C1 segment of cervical spinal cord (tissue), 14 donors: ENCODE measurements at places on chromosomes 6 and 20.

GRCh38 chr6:128063850-128064539 lies 163.1 kb upstream of the THEMIS start:
- DNase-seq, result no peak

DNA sequence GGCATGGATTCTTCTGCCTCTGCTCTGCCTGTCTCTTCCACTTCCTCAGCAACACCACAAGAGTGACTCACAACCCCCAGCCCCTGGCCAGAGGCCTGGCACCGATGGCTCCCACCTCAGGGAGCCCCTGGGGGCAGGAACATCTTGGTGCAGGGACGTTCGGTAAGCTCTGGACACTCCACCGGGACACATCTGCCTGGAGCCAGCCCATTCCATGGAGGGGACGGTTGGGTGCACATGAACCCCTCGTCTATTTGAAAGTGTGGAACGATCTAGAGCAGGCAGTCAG lies 246.5 kb downstream of the ERMARD start:
- no peak for DNase-seq

DNA sequence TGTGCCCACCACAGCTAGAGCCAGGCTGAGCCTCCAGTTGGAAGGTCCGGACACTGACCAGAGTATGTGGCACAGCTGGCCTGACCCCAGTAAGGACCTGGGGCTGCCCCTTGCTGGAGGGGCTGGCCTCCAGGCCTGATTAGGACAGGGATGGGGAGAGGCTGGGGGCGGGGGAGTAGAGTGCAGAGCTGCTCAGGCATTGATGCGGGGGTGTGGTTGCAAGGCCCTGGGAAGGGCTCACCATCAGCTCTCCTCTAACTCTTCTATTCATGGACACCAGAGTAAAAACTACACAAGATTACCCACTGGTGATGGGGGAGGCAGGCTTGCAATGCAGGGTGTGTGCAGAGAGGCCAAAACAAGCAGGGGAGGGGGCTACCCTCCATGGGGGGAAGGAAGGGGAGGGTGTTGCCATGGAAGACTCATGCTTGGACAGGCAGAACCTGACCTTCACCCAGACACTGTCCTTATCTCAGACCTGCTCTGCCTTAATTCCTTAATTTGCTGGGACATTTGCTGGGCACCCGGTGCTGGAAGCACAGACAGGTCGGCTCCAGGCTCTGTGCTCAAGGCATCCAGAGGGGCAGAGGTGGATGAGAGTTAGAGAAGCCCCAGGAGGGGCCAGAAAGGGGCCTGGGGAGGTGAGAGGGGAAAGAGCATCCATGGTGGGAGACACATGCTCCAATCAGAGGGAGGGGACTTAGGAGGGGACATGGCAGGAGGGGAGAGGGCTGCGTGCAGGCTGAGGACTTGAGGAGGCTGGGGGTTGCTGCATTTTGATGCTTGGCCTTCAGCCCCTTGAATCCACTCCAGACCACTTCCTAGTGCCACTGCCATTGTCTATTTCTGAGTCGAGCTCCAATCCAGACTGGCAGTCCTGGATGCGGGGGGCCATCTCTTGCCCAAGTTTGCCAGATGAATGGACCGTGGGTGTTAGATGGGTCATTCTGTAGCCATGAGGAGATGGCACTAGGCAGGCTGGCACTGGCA lies 7.6 kb upstream of the EMILIN3 start:
- no peak for DNase-seq

DNA sequence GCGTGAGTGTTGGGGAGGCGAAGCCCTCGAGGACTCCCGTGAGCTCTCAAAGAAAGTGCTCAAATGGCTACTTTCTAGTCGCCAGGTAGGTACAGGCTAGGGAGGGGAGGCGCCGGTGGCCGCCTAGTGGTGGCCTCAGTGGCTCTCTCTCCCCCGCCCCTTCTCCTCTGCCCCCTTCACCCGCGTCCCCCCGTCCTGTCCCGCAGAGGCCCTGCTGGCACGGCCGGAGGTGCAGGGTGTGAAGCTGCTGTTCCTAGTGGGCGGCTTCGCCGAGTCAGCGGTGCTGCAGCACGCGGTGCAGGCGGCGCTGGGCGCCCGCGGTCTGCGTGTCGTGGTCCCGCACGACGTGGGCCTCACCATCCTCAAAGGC lies 16.3 kb downstream of the ADISSP start:
- no peak for DNase-seq

- DNase-seq, result no peak
Observed at GRCh38 chr6:169851641-169852503, 100.5 kb downstream of the ERMARD start.

GRCh38 chr20:21146215-21146614 lies 20.3 kb downstream of the KIZ start:
- DNase-seq, result no peak

DNA sequence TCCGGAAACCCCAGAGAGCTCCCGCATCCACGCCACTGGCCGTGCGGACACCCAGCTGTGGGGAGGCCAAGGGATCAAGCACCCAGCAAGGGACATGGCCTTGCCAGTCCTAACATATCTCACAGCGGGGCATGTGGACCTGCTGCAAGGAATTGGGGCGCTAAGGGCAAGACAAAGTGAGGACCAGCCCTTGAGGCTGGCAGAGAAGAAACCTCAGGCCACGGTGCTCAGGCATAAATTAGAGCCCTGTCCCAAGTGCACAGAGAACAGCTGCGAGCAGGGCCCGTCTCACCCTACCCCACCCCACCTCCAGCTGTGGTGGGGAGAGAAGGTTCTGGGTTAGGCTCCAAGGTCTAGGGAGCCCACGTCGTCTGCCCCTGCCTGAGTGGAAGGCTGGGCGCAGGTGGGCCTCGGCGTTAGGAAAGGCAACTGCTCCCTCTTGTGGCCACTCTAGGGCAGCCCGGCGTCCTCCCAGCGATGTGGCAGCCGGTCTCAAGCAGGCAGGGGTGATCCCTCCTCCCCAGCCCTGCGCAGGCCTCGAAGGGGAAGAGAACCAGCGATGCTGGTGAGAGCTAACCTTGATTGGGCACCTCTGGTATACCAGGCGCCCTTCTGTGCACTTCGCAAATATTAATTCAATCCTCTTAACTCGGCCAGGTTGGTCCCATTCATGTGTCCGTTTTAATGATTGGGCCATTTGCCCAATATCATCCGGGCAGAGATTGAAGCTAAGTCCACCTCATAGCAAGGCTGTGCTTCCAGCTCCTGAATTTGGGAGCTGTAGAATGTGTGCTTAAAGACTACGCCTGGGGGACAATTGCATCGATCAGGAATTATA lies 235.8 kb downstream of the NFATC2 start:
- DNase-seq, result no peak

GRCh38 chr6:168363811-168364792 lies 44.5 kb upstream of the DACT2 start:
- no peak for DNase-seq

DNA sequence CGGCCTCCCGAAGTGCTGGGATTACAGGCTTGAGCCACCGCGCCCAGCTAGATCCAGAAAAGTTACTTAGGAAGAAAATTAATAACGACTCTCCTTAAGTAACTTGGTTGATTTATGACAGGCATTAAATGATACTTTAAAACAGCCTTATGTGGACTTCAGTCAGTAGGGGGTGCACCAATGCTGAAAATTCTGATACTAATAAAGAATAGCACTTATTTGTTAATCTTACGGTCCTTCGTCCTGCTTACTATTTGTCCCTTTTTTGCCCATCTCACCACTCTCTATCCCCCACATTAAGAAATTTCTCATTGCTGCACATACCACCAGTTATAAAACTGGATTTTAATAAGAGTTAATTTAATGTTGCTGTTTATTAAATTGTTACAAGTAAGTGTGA lies 12.7 kb upstream of the PRELID3B start:
- no peak for DNase-seq

GRCh38 chr6:44932651-44933091 lies 395.5 kb upstream of the RUNX2 start:
- DNase-seq, result no peak

- no peak for DNase-seq
Observed at GRCh38 chr6:51369485-51369884, 550.8 kb downstream of the TFAP2B start.

DNA sequence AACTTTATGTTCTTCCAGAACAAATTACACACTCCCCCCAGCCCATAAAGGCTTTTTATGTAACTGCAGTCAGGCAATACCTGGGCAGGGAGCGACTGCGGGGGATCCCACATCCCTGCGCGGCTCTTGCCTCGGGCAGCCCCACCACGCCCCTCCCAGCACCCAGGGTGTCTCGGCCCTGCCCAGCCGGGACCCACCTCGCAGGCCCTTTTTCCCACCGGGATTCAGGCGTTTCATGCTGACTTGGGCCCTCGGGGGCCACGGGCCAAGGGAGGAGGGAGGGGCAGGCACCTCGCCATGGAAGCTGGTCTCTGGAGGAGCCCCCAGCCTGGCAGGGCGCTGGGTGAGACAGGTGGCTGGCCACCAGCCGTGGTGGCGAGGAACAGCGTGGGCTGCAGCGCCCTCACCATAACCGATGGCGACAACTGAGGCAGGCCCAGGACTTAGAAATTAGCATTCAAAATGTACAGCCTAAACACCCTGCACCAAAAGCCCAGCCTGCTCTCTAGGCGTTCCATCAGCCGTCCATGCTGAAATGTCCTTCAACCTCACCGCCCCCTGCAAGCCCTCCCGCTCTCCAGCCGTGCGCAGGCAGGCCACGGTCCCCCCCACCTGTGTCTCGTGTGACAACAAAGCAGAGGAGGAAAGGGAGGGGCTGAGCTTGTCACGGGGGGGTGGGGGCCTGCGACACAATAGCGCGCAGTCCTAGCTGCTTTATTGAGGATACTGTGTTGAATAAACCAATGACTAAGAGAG lies 15.1 kb upstream of the FOXC1 start:
- no peak for DNase-seq

GRCh38 chr6:97097068-97098047 lies 172.8 kb downstream of the KLHL32 start:
- no peak for DNase-seq

- no peak for DNase-seq
Observed at GRCh38 chr6:158122048-158122447, 46.0 kb downstream of the SERAC1 start.

DNA sequence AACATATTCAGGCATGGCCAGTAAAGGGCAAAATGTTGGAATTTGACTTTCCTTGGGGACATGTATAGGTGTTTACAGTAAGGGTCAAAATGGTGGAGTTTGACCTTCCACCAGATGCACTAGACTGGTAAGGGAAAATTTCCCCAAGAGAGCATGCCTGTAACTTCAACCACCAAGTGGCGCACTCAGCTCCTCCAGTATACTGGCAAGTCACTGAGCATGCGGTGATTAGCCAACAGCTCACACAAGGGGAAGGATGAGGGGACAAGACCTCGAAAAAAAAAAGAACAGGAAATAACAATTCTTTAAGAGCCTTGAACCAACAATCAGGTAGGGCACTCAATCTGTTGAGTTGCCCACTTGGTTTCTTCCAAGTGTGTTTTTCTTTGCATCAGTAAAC lies 140.9 kb downstream of the EYS start:
- no peak for DNase-seq

GRCh38 chr6:155399062-155399744 lies 56.4 kb downstream of the NOX3 start:
- DNase-seq, result no peak

- no peak for DNase-seq
Observed at GRCh38 chr6:121609281-121609680, 173.8 kb downstream of the GJA1 start.

GRCh38 chr6:27312146-27312949 lies at the start of gene POM121L2:
TSS of gene POM121L2 (minus strand) at chr6:27312273. CDS start at chr6:27312170, 103 bp downstream.
- DNase-seq, result no peak

DNA sequence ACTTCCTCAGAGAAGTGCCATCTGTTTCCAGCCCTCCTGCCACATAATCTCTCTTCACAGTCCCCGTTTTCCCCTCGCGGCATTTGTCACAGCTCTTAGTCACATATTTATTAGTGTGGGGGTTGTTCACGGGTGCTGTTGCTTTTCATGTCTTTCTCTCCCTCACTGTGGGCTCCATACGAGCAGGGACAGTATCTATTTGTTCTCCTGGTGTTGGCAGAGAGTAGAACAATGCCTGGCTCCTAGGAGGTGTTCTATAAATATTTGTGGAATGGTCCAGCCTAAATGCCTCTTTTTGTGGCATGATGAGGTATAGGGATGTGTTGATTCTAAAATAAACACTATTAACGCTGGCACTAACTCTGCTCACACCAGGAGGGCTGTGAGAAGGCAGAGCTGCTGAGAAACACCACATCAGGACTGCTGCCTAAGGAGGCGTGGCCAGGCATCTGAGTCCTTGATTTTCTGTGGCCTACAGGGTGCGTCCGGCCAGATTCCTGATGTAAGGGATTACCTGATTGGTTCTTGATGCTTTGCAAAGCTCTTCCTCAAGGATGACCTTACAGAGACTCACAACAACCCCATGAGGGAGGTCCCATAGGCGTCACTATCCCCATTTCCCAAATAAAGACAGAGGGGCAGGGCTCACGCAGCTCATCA lies 219.8 kb upstream of the ARID1B start:
- peak; percentile 17 for DNase-seq

DNA sequence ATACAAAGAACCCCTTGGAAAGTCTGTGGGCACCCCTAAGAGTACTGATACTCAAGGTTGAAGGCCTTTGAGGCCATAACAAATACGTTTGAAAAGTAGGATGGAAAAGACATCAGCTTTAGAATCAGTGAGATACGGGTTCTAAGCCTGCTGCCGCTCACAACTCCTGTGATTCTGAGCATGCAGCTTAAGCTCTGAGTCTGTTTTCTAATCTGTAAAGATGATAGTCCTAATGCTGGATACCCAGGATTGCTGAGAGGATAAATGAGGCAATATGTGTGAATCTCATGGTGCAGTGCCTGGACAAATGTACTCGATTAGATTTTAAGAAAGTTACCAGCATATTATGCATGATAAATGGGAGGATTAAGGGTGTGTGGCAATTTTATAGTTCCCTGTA lies 321.0 kb upstream of the HSF2 start:
- no peak for DNase-seq

- DNase-seq, result no peak
Observed at GRCh38 chr6:79463621-79464050, 73.6 kb downstream of the LCA5 start.

DNA sequence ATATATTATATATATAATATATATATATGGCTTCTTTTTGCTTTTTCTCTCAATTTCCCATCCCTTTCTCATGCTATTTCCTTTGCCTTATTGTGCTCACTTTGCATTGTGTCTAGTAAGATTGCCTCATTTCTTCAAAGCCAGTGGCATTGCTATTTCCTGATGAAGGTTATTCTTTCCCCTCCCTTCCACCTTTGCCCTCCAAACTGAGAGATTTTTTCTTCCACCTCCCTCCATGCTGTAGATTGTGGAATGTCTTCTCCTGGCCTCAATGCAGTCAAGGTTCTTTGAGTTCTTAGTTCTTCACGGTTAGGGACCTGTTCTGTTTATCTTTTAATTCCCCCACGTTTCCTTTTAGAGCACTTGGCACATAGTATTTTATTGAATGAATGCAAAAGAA lies 17.2 kb downstream of the SH3BGRL2 start:
- DNase-seq, result no peak

DNA sequence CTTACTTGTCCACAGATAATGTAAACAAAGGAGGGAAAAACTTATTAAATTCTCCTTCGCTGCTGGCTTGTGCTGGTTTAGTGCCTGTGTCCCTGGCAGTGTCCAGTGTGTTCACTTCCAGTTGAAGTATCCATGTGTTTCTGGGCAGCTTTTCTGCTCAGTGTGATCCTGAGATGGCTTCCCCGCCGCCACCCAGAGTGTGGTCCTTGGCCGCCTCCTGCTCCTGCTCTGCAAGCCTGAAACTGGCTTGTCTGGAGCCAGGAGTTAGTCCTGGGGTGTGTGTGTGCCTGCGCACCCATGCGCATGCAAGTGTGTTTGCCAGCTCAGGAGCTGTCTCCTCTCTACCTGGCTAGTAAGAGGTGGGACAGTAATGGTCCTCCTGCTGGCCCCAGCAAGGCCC lies 7.2 kb downstream of the BTBD3 start:
- DNase-seq, result no peak
